ENCODE measurements at places on chromosomes 5 and 9. TPM values are rescaled to one million over a fixed set of nuclear protein-coding genes. Genes with fewer than 3 reads are reported as not detected.

Gene FGFR4
- total RNA-seq: 0.59 TPM

Gene TAF11L6
- total RNA-seq: not detected

Gene PCDHB4
- total RNA-seq: under 0.01 TPM

Gene TLX3
- total RNA-seq: not detected

Gene RFX3
- total RNA-seq: 3.9 TPM

Gene MCC
- 95.9 TPM for total RNA-seq
